ENCODE measurements at places on chromosomes 13 and 19.

GRCh38 chr13:50522506-50522905, 321.0 kb downstream of the DLEU7 start:
- DNase-seq, result no peak

- DNase-seq, result no peak
Observed at GRCh38 chr13:39311619-39312018, 273.4 kb downstream of the NHLRC3 start.

- no peak for DNase-seq
Observed at GRCh38 chr13:38167164-38167822, 182.4 kb upstream of the UFM1 start.

GRCh38 chr19:7763696-7764095, 653 bp downstream of the CLEC4M start:
- no peak for DNase-seq

DNA sequence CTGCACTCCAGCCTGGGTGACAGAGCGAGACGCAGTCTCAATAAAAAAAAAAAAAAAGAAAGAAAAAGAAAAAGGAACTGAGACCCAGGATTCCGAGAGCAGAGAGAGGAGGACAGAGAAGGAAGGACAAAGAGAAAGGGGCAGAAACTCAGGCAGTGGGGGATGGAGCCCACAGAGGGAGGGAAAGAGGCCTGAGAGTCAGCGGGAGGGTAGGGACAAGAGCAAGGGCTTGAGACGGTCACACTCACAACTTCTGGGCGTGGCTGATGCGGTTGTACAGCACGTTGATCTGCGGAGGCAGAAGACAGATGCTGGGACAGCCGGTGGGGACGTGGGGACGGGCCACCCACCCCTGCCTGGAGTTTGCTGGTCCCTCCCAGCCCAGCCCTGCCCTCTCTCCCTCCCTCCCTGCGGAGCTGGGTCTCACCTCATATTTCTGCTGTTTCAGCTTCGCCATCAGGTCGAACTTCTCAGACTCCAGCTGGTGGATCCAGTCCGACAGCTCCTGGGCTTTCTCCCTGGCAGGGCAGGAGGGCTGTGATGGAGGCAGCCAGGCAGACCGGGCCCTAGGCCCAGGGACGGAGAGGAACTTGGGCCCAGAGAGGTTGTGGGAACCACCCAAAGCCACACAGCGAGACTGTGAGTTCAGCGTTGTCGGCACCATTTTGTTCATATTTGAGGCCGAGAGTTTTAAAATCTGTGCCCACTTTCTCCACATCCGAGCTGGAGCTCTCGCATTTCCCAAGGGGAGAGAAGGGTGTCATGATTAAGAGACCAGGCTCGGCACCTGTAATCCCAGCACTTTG, 15.2 kb downstream of the TNNT1 start:
- no peak for DNase-seq

GRCh38 chr19:48826606-48827020, 9.7 kb downstream of the HSD17B14 start:
- peak; percentile 75 for DNase-seq

- DNase-seq, result peak; percentile 18
Observed at GRCh38 chr13:39941236-39941635, 285.8 kb downstream of the COG6 start.

- no peak for DNase-seq
Observed at GRCh38 chr19:18399008-18399407, 1.6 kb upstream of the LRRC25 start.

DNA sequence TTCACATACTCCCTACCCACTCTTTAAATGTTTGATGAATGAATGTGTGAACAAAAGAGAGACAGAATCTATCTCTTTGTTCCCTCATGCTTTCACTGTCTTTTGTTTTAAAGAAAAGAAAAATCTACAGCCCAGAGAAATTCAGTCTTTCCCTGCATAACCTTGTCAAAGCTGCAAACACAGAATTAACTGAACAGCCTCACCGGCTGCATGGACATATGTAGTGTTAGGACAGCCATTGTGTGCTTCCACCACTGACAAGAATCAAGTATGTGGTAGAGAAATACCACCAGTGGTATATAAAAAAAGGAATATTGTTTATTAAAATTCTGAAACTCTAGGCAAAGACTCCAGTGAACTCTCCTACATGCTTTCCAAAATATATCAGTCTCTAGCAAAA, 348.4 kb upstream of the NBEA start:
- no peak for DNase-seq

DNA sequence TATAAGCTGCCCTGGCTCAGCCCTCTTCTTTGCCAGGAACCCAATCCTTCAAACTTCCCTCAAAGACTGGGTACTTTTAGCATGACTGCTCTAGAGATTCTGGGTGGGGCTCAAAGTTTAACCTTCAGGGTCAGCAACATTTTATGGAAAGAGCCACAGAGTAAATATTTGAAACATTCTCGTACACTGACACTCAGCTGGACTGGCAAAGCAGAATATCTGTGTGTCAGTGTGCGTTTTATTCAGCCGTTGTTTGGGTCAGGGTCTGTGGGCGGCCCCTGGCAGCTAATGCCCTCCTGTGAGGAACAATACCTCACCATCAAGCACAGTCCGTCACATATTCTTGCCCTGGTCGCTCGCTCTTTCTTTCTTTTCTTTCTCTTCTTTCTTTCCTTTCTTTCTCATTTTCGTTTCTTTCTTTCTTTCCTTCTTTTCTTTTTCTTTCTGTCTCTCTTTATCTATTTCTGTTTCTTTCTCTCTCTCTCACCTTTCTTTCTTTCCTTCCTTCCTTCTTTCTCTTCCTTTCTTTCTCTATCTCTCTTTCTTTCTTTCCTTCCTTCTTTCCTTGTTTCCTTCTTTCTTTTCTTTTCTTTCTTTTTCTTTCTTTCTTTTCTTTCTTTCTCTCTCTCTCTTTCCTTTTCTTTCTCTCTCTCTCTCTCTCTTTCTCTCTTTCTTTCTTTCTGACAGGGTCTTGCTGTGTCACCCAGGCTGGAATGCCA, 10.7 kb downstream of the DPRX start:
- DNase-seq, result no peak

GRCh38 chr13:36432106-36432544, at the start of gene CCNA1:
TSS of gene CCNA1 (plus strand) at chr13:36432495. CDS start at chr13:36433057, 562 bp downstream.
- peak; percentile 89 for DNase-seq

GRCh38 chr13:42039946-42040729, 8.3 kb upstream of the DGKH start:
- peak; percentile 73 for DNase-seq

- no peak for DNase-seq
Observed at GRCh38 chr13:67318860-67319259, 88.7 kb upstream of the PCDH9 start.

GRCh38 chr13:113298043-113298945, 1.3 kb downstream of the LAMP1 start:
- DNase-seq, result no peak

GRCh38 chr19:18211683-18212082, 7.8 kb upstream of the RAB3A start:
- DNase-seq, result no peak

DNA sequence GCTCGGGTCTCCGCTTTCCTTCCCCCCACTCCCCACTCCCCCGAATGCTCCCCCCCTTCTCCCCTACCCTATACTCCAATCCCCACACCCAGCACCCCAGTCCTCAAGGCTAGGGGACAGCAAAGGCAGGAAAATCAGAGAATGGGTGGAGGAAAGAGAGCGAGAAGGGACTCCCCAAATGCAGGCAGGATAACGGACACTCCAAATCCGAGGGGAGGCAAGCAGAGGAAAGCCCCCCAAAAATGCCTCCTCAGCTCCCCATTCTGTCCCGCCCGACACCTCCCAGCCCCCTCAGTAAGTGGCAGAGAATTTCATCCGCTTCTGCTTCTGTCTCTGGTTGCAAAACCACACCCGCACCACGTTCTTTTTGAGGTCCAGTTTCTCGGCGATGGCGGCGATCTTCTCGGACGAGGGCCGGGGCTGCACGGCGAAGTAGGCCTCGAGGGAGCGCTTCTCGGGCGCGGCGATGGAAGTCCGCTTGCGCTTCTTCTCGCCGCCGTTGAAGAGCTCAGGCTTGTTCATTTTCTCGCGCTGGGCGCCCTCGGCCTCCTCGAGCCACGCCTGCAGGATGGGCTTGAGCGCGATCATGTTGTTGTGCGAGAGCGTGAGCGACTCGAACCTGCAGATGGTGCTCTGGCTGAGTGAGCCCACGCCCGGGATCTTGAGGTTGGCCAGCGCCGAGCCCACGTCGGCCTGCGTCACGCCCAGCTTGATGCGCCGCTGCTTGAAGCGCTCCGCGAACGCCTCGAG, 2.1 kb downstream of the POU4F1 start:
- DNase-seq, result peak; percentile 54

DNA sequence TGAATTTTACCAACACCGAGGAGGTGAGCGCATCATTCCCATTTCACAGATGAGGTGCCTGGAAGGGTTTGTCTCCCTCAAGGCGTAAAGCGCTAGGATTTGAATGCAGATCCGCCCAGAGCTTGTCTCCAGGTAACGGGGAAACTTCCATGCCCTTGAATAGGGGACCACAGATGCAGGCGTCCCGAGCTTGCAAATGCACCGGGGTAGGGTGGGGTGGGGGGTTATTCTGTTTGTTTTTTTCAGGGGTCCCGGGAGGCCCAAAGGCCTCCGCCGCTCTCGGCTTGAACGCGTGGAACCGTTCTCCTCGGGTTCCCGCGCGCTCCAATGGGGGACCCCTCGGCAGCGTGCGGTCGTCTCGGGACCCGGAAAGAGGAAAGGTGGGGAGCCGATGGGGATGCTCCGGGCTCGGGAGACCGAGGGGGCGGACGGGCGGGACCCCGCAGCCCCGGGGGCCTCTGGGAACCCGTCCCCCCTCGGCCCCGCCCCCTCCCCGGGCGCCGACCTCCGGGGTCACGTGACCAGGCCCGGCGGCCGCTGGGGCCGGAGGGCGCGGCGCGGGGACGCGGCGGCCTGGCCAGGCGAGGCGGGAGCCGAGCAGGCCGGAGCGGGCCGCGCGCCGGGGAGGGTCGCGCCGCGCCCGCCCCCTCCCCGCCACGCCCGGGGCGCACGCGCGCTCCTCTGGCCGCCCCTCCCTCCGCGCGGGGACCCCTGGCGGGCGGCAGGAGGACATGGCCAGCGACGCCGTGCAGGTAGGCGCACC, at the start of gene PKN1:
TSS of gene PKN1 (plus strand) at position 516 of the 763 bp plus-strand sequence. CDS start at position 732, 216 bp downstream.
- peak; percentile 72 for DNase-seq

- no peak for DNase-seq
Observed at GRCh38 chr13:41994696-41995095, 33.8 kb upstream of the VWA8 start.

DNA sequence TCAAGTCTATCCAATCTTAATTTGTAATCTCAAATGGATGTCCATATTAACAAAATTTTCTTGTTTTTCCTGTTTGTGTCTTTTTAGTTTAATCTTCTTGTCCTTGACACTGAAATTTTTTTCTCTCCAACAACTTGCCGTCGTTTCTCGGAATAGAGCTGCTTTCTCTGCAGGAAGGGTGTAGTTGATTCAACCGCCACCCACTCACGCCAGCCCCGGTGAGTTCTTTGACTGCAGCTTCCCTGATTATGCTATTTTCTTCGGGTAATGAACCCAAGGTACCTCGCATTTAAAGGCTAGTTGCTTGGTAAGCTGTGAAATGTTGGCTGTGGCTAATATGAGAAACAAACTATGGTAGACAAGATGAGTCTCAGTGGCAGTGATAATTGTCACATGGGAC, 72.2 kb downstream of the DPRX start:
- no peak for DNase-seq

GRCh38 chr19:14414926-14415690, 4.0 kb downstream of the DDX39A start:
- DNase-seq, result no peak

GRCh38 chr19:10260141-10260584, 8.1 kb downstream of the MRPL4 start:
- no peak for DNase-seq

DNA sequence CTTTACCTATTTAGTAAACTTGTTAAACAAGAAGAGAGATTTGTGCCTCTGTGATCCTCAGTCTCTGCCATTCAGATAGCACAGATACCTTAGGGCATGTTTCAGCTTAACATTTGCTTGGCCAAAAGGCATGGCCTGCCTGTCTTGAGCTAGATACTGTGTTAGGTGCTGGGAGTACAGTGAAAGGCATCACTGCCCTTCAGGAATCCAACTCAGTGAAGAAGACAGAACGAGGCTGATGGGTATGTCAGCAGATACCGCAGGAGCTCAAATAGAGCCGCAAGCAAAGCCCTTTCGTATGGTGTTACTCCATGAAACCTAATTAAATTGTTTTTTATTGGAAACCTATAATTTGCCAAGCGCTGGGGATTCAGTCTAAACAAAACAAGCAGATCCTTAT, 12.9 kb downstream of the ZNF507 start:
- no peak for DNase-seq

DNA sequence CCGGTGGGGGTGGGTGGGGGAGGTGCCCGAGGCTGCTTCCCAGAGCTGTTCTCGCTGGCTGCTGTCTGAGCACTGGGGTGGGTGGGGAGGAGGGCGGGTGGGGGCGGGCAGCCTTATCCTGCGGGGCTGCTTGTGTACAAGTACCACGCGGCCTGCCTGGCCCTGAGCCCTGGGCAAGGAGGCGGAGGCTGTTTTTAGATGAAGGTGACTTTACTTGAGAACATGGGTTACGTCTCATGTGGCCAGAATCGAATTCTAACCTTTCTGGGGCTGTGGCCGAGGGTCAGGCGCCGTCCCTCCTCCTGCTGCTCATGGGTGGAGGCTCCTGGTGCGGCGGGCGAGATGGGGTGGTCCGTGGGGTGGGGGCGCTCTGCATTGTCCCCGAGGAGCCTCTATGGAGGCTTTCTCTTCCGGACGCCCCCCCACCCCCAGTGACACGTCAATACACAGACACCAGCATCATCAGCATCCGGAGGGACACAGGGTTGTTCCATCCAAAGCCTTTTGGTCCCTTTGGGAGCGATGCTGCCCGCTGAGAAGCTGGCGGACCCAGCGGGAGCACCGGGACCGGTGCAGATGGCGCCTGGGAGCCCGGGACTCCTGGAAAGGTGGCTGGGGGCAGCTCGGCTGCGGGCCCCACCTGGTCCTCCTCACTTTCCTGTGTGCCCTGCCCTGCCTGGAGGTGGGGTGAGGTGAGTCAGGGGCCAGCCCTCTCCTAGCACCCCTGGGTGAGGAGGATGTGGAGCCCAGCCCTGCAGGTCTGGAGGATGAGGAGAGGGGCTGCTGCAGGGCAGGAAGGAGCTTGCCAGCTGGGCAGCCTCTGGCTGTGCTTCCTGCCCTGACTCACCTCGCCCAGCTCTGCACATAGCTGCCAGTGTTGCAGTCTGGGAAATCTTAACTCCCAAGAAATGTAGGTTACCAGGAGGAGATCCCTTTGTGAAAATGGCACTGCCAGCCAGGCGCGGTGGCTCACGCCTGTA, 3.4 kb downstream of the BSG start:
- no peak for DNase-seq

GRCh38 chr19:48060381-48060780, 16.5 kb upstream of the CABP5 start:
- no peak for DNase-seq

GRCh38 chr19:10796653-10797052, 39.4 kb downstream of the TMED1 start:
- DNase-seq, result no peak

DNA sequence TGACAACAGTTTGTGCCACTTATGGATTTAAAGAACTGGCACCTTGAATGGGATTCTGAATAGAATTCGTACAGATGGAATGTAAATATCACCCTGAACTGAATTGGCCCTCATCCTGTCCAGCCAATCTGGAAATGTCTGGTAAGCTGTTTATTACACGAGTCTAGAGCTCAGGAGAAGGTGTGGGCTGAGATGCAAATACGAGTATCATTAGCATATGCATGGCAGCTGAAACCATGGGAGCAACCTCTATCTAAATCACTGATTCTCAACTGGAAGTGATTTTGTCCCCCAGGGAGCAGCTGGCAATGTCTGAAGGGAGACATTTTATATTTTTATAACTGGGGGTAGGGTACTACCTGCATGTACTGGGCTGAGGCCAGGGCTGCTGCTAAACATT, 15.6 kb upstream of the VWA8 start:
- DNase-seq, result no peak
